ENCODE measurements at places on chromosomes 7 and 10.

DNA sequence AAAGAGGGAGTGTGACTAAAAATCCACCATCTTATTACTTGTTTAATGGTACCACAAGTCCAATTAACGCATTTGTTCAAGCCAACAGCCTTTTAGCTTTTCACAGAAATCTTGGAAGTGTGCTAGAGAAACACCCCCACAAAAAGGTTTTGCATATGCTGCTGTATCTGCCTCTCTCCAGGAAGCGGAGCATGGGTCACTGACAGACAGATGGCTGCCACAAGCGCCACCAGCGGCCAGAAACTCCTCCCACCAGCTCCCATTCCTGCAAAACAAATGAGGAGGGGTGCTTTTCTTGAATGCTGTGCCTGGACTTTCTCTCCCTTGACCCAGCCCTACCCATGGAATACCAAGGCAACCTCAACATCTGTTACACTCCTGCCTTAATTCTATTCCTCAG is 176.3 kb upstream of the LRGUK start:
- DNase-seq = no peak

- no peak for DNase-seq
Observed at GRCh38 chr7:157279741-157280215, 57.0 kb upstream of the DNAJB6 start.

GRCh38 chr10:108852211-108852610 is 1071.1 kb downstream of the XPNPEP1 start:
- DNase-seq = no peak

- no peak for DNase-seq
Observed at GRCh38 chr10:85849315-85849714, 517.3 kb downstream of the GRID1 start.

DNA sequence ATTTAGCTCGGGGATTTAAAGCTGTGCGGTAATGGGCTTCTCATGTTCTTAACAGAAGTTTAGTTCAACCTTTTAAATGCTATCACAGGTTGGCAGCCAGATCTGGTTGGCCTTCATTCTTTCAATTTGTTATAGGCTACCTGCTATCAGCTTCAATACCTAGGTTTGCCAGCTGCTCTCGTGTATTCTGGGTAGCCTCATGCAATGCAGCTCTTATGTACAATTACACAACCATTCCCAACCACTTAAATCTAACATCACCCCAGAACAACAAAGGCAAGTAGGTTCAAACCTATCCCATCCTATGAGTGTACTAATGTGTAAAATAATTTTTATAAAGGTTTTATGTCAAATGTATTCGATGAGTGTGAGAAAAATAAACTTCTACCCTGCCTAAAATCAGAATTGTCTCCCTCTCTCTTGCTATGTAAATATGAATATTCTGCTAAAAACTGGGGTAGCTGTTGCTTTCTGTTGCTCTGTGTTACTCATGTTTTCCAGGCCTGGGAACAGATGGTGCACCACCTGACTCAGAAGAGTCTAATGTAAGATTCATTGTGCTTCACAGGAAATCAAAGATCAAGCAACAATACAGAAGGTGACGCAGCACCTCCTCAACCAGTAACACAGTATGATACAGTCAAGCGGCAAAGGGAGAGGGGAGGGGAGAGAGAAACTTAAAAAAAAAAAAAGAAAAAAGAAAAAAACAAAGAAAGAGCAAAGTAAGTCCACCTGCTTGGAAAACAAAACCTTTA is 188.6 kb downstream of the ETV1 start:
- DNase-seq = no peak

Data from CD4-positive, alpha-beta T cell treated with Interferon alpha-2 for 1 hour (primary cell).